ENCODE measurements at places on chromosomes 4 and X. TPM values are rescaled to one million over a fixed set of nuclear protein-coding genes. Genes with fewer than 3 reads are reported as not detected.

GLUD2 gene
- 0.27 TPM for total RNA-seq

PRR32 gene
- total RNA-seq: not detected

OTC gene
- not detected for total RNA-seq

SSX3 gene
- total RNA-seq: not detected

STATH gene
- not detected for total RNA-seq

FAM50A gene
- total RNA-seq: 125 TPM

DNA sequence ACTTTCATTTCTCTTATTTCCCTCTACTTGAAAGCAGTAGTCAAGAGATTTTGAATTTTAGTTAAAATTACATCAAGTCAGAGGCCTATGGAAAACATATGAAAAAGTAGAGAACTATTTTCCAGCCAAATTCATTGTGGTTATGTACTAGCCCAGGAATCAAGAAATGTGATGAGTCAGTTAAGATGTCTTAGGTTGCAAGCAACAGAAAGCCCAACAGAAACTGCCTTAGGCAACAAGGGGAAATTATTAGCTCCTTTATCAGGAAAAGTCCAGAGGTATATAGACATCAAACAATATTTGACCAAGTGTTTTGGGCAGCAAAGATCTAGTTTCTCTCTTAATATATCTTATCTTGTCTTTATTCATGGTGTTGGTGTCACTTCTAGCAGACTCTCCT is 37.8 kb upstream of the FRMD7 start:
- DNase-seq: no peak

GRCh38 chr4:120688791-120689190 is 233.7 kb downstream of the PRDM5 start:
- DNase-seq: no peak

DNA sequence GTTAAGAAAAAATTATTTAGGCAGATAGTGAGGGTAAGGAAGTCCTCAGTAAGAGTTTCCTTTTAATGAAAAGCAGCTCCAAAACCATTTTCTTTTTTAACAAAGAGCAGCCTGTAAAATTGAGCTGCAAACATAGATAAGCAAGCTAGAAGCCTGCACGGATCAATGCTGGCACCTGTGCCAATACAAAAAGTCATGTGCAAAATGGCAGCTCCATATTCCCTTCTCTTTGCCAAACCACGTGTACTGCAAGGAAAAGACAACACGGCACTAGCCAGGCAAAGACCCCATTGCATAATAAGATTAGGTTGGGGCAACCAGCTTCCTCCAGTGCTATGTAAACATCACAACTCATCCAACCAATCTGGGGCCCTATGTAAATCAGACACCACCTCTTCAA is 268.4 kb upstream of the INTU start:
- DNase-seq: no peak

DNA sequence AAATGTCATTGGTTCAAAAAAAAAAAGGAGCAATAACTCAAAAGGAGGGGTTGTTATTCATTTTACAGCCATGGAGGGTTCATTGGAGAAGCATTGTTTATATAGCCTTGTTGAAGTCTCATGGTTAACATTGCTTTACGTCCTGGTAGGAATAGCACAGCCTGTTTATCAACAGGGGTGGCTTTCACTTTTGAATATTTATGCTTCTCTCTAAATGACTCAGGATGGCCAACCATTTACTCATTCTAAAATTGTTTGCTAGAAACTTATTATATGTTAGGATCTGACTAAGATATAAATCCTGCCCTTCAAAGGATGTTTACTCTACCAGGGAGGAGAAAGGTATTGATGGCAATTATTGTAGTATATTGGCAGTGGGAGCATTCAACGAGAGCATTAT is 534.1 kb upstream of the GALNTL6 start:
- DNase-seq: no peak

DNA sequence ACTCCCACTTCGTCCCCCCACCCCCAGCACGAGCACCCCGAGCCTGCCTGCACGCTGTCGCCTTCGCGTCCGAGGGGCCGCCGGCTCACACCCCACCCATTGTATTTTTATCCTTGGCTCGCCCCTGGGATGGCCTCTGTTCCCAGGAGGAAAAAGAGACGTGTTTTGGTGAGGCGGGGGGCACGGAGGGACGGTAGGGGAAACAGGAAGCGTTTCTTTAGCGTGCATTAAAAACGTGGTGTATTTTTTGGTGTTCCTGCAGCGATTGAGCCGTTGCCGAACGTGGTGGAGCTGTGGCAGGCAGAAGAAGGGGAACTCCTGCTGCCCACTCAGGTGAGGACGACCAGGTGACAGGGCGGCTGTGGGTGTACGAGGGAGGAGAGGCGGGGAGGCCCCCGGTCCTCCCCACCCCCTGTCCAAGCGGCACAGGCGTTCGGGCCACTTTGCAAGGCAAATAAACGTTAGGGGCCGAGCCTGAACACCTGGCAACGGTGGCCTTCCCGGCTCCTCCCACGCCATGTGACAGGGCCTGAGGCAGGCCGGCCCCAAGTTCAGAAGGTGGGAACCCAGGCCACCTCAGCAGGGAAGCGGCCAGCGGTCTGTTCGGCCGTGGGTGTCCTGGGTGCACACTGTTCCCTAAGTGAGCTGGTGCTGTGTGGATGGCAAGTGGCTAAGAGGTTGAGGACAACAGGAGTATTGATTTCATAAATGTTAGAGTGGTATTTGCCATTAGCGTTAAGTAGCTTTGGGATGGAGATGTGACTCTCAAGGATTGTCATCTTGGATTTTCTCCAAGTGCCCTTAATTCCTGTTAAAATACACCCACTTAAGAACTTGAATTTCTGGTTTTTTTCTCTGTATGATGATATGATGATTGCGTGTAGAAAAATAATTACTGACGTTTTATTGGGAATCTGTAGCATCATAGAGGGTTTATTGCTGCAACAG is 1.1 kb downstream of the TMEM131L start:
- DNase-seq: peak; percentile 64

- no peak for DNase-seq
These were observed 345.7 kb upstream of the NR3C2 start for GRCh38 chr4:148787831-148788477.

- no peak for DNase-seq
These were observed 154.0 kb upstream of the RASGEF1B start for GRCh38 chr4:81625422-81626417.

- DNase-seq: no peak
These were observed 16.7 kb downstream of the OPHN1 start for GRCh38 chrX:68416592-68416991.

DNA sequence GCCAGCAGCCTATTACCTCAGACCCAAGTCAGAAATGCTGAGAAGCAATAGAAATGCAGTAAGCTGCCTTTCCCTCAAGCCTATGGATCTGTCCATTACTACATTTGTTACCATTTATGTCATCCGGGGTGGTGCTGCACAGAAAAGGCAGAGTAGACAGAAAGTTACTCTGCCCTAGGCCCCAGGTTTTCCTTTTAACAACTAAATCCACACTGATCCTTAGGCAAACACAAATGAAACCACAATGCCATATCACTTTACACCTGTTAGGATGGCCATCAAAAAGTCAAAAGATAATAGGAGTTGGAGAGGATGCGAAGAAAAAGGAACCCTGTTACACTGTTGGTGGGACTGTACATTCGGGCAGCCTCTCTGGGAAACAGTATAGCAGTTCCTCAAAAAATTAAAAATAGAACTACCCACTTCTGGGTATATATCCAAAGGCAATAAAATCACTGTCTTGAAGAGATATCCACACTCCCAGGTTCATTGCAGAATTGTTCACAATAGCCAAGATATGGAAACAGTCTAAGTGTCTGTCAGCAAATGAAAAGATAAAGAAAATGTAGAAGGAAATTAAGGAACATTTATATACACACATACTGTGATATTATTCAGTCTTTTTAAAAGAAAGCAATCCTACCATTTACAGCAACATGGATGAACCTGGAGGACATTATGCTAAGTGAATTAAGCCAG is 186.3 kb downstream of the NWD2 start:
- DNase-seq: no peak

DNA sequence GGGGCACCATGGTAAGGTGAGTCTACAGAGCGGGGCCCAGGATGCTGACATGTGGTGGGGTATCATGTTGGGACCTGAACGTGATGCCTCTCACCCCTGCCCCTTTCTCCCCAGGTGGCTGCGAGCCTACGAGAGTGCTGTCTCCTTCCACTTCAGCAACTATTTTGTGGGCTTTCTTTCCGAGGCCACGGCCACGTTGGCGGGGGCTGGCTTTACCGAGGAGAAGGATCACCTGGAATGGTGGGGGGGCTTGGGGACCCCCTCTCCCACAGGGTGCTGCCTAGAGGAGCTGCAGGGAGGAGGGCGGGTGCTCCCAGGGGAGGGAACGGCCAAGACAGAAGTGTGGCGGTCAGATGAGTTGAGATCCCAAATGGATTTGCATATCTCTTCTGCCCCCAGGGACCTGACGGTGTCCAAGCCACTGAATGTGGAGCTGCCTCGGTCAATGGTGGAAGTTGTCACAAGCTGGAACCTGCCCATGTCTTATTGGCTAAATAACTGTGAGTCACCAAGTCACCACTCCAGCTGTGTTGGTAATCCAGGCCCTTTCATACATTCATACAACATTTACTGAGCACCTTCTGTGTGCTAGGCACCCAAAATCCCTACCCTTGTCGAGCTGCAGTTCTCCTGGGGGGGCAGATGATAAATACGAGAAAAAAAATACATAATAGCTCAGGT is 5.5 kb downstream of the PORCN start:
- DNase-seq: no peak

GRCh38 chr4:87045659-87046058 is 110.8 kb downstream of the AFF1 start:
- DNase-seq: no peak

DNA sequence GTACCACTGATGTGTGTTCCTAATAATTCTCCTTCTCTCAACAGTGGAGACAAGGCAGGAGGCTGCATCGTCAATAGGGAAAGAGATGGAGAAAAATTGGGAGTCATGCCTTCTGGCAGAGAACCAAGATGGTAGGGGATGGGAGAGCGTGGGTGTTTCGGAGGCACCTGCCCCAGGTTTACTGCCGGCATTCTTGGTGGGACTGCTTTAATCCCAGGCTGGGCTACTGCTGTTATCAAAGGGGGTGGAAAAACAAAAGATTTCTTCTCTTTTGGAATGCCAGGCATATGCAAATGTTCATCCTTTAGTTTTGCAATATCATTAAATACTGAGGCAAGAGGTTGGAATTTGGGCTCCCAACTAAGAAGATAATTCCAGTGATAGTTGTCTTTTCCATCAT is 257.0 kb downstream of the DCHS2 start:
- no peak for DNase-seq

GRCh38 chrX:24732766-24733500 is 39.2 kb downstream of the POLA1 start:
- DNase-seq: no peak

GRCh38 chr4:183287309-183287659 is 32.8 kb downstream of the CLDN22 start:
- DNase-seq: no peak

- DNase-seq: no peak
These were observed 148.2 kb downstream of the COMMD8 start for GRCh38 chr4:47315346-47315745.

Data from glutamatergic neuron (in vitro differentiated cells).